HCT116 (cell line): ENCODE measurements at places on chromosomes 1 and 21.

DNA sequence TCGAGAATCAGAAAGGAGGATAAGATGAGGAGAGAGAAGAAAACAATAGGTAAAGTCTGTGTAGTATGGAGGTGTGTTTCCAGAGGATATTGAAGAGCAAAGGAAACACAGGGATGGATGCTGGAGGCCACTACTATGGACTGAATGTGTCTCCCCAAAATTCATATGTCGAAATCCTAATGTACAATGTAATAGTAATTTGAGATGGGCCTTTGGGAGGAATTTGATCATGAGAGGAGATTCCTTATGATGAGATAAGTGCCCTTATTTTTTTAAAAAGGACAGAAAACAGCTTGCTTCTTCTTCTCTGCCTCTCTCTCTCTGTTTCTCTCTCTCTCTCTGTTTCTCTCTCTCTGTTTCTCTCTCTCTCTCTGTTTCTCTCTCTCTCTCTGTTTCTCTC lies 602.2 kb upstream of the ADAMTS5 start:
- no peak for DNase-seq
- no peaks in the 10 kb centered on the region for H3K27me3 ChIP-seq
- no peak overlapping the region for H3K4me3 ChIP-seq

GRCh38 chr1:156727926-156728598 lies at the start of gene METTL25B:
Gene METTL25B, plus strand, starts transcription at chr1:156728469. Its CDS starts 636 bp downstream, at chr1:156729105.
- no peak for DNase-seq
- H3K4me3 ChIP-seq, result peak within 1 kb of the TSS; percentile 92
- peaks cover 34% of the 10 kb centered on the region for H3K4me1 ChIP-seq
- H3K27ac ChIP-seq, result peak within 1 kb of the TSS; percentile 81
- peaks cover 26% of the 10 kb centered on the region for H3K36me3 ChIP-seq

DNA sequence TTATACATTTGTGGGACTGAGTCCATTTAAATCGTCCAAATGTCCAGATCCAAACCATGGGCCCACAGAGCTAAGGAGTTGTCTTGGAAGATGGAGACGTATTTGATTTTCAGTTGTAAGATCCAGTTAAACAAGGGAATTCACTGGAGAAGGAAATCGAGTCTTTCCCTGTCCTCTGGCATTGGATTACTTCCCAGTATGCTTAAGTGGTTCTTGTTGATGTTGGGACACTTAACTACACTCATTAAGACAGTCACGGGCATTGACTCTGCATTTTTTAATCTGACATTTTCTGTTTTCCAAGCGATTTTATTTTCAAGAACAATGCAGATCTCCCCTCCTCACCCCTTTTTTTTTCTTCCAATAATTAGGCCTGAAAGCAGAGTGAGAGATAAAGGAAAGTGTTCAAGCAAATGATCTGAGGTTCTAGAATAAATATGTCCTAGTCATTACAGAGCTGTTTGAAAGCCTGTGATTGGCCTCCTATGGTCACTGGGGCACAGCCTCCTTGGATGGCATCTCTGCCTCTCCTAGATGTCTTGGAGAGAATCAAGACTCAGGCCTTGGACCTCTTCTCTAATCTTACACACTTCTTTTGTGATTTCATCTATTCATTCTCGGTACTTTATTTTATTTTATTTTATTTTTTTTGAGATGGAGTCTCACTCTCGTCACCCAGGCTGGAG lies 48.9 kb downstream of the CD247 start:
- H3K4me1 ChIP-seq, result no peaks in the 10 kb centered on the region
- no peak overlapping the region for H3K27ac ChIP-seq
- DNase-seq, result no peak
- H3K36me3 ChIP-seq, result no peaks in the 10 kb centered on the region

GRCh38 chr1:179121159-179121938 lies 39.5 kb downstream of the TOR3A start:
- no peaks in the 10 kb centered on the region for H3K4me1 ChIP-seq
- H3K27ac ChIP-seq, result no peak overlapping the region
- DNase-seq, result peak; percentile 28
- no peaks in the 10 kb centered on the region for H3K27me3 ChIP-seq
- H3K4me3 ChIP-seq, result no peak overlapping the region
- peaks cover 11% of the 10 kb centered on the region for H3K36me3 ChIP-seq

GRCh38 chr1:183991756-183992155 lies 45.8 kb downstream of the COLGALT2 start:
- H3K4me3 ChIP-seq, result no peak overlapping the region
- no peaks in the 10 kb centered on the region for H3K36me3 ChIP-seq
- H3K27me3 ChIP-seq, result no peaks in the 10 kb centered on the region
- H3K27ac ChIP-seq, result no peak overlapping the region
- H3K4me1 ChIP-seq, result no peaks in the 10 kb centered on the region

- no peak overlapping the region for H3K4me3 ChIP-seq
- H3K27me3 ChIP-seq, result no peaks in the 10 kb centered on the region
- no peak for DNase-seq
- no peak overlapping the region for H3K27ac ChIP-seq
- no peaks in the 10 kb centered on the region for H3K36me3 ChIP-seq
- H3K4me1 ChIP-seq, result no peaks in the 10 kb centered on the region
Measured at GRCh38 chr1:205247130-205247921, 19.6 kb downstream of the TMCC2 start.

GRCh38 chr1:240423246-240423924 lies 188.6 kb downstream of the GREM2 start:
- no peak overlapping the region for H3K27ac ChIP-seq
- no peaks in the 10 kb centered on the region for H3K36me3 ChIP-seq
- H3K27me3 ChIP-seq, result no peaks in the 10 kb centered on the region
- no peaks in the 10 kb centered on the region for H3K4me1 ChIP-seq

DNA sequence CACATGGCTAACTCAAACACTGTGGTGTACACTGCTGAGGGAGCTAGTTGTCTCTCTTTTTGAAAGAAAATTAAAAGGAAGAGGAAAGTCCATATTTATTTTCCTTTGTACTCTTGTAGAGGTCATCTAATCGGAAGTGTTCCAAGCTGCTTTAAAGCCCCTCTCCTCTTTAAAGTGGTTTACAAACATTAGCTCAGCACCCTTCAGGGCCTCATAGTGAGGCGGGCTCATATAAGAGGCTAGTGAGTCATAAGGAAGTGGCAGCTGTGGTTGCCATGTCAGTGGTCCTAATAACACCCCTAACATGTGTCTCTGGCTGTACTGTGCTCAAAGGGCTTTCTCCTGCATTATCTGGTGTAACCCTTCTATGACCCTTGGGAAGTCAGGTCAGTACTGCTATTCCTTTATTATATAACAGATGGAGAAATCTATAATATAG lies 104.4 kb upstream of the SERBP1 start:
- no peak for DNase-seq
- H3K36me3 ChIP-seq, result no peaks in the 10 kb centered on the region
- no peaks in the 10 kb centered on the region for H3K27me3 ChIP-seq
- H3K4me1 ChIP-seq, result no peaks in the 10 kb centered on the region
- H3K27ac ChIP-seq, result no peak overlapping the region

GRCh38 chr21:46423546-46424038 lies 35.1 kb upstream of the DIP2A start:
- no peak for DNase-seq
- no peaks in the 10 kb centered on the region for H3K27me3 ChIP-seq
- no peak overlapping the region; the same call in 1 of the 2 replicates for H3K27ac ChIP-seq
- no peak overlapping the region for H3K4me3 ChIP-seq
- no peaks in the 10 kb centered on the region for H3K36me3 ChIP-seq
- no peaks in the 10 kb centered on the region for H3K4me1 ChIP-seq

- peaks cover 27% of the 10 kb centered on the region for H3K4me1 ChIP-seq
- no peak overlapping the region for H3K4me3 ChIP-seq
- DNase-seq, result no peak
- peak overlapping the region; percentile 58 for H3K27ac ChIP-seq
- H3K27me3 ChIP-seq, result no peaks in the 10 kb centered on the region
Measured at GRCh38 chr21:31335957-31336738, 7.9 kb downstream of the TIAM1 start.

DNA sequence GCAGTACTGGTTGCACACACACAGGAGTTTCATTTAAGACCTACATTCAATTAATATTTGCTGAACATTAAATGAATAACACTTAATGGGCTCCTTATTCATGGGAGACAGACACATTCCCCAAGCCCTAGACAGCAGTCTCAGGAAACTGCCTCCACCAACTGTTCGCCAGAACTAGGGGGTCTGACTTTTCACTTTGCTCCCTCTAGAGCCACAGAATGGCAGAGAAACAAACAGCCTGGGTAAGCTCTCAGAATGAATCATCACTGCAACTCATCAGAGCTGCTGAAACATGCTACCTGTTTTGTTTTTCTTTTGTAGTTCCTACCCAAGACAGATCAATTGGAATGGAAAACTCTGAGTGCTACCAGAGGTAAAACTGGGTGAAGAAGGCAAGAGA lies 31.7 kb downstream of the ELK4 start:
- no peak for DNase-seq
- no peak overlapping the region for H3K4me3 ChIP-seq
- H3K27ac ChIP-seq, result no peak overlapping the region
- no peaks in the 10 kb centered on the region for H3K27me3 ChIP-seq
- no peaks in the 10 kb centered on the region for H3K36me3 ChIP-seq

- H3K27ac ChIP-seq, result no peak overlapping the region
- H3K4me3 ChIP-seq, result no peak overlapping the region
- no peaks in the 10 kb centered on the region; the same call in 1 of the 2 replicates for H3K4me1 ChIP-seq
- H3K36me3 ChIP-seq, result peaks cover 82% of the 10 kb centered on the region
Measured at GRCh38 chr1:92837062-92837461, 5.2 kb downstream of the RPL5 start.

DNA sequence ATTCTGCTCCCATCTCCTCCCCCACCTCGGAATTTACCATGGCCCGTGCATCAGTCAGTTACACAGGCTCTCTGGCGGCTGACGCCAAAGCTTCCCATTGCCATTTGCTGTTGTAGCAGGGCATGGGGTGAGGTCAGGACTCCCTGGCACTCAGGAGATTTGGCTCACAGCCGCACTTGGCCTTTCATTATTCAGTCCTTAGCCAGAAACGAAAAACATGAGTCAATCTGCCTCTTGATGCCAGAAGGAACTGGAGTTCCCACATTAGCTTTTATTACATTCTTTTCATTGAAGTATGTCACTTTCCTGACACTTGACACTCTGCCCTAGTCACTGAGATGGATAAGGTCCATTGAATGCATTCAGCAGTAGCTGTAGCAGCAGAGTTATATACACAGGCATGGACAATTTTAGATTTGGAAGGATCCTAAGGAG lies 260.6 kb downstream of the CACNA1E start:
- no peaks in the 10 kb centered on the region for H3K36me3 ChIP-seq
- no peak overlapping the region for H3K4me3 ChIP-seq
- no peak for DNase-seq
- peaks cover 65% of the 10 kb centered on the region for H3K27me3 ChIP-seq

- H3K27me3 ChIP-seq, result no peaks in the 10 kb centered on the region
- H3K36me3 ChIP-seq, result no peaks in the 10 kb centered on the region
Measured at GRCh38 chr1:57217905-57218304, 206.0 kb downstream of the DAB1 start.

DNA sequence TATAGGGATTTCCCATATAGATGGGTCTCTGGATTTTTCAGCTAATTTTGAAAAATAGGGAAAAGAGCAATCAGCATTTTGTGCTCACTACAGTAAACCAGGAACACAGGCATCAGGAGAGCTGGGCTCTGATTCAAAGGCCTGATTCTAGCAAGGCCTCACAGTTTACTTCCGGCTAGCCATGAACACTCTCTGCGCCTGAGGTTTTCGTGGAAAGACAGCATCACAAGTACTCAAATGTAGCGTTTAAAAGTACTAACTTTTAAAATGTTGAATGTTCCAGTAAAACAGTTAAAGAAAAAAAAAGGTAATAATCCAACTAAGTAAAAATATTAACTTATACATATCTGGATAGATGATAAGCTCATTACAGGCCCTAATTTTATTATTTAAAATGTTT lies 120.6 kb downstream of the SLC45A1 start:
- no peaks in the 10 kb centered on the region for H3K27me3 ChIP-seq
- H3K4me1 ChIP-seq, result peaks cover 16% of the 10 kb centered on the region
- H3K4me3 ChIP-seq, result no peak overlapping the region
- DNase-seq, result no peak

GRCh38 chr21:42495765-42496119 lies 282 bp downstream of the RSPH1 start:
- no peaks in the 10 kb centered on the region for H3K27me3 ChIP-seq
- H3K4me1 ChIP-seq, result peaks cover 10% of the 10 kb centered on the region; the same call in 1 of the 2 replicates
- H3K36me3 ChIP-seq, result no peaks in the 10 kb centered on the region
- H3K4me3 ChIP-seq, result peak overlapping the region; percentile 66
- H3K27ac ChIP-seq, result no peak overlapping the region; the same call in 1 of the 2 replicates

GRCh38 chr1:50279622-50280330 lies 143.5 kb downstream of the DMRTA2 start:
- no peaks in the 10 kb centered on the region for H3K4me1 ChIP-seq
- H3K4me3 ChIP-seq, result no peak overlapping the region
- DNase-seq, result no peak

DNA sequence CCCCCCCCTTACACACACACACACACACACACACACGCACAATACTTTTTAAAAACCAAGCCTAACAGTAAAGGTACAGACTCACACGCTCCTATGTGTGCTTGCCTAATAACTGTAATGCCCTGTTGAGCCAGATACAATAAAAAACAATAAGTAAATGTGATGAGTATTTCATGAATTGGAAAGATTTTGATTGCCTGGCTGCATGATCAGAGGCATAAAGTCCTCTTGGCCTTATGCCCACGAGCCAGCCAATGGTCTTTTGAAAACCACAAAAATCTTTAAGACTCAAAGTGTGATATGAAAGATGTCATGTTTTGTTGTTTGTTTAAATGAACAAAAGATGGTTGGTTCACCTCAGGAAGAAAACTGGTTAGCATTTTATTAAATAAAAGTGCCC lies 441.9 kb upstream of the ZRANB2 start:
- DNase-seq, result no peak
- H3K4me3 ChIP-seq, result no peak overlapping the region
- no peaks in the 10 kb centered on the region for H3K4me1 ChIP-seq
- H3K36me3 ChIP-seq, result no peaks in the 10 kb centered on the region
- H3K27ac ChIP-seq, result no peak overlapping the region
- H3K27me3 ChIP-seq, result no peaks in the 10 kb centered on the region

GRCh38 chr1:39384305-39384704 lies 107.1 kb upstream of the BMP8A start:
- H3K27me3 ChIP-seq, result no peaks in the 10 kb centered on the region
- peaks cover 17% of the 10 kb centered on the region for H3K4me1 ChIP-seq

GRCh38 chr21:37531431-37531932 lies 164.9 kb downstream of the DYRK1A start:
- no peaks in the 10 kb centered on the region for H3K27me3 ChIP-seq
- H3K27ac ChIP-seq, result no peak overlapping the region
- no peak for DNase-seq
- peaks cover 25% of the 10 kb centered on the region for H3K4me1 ChIP-seq
- H3K36me3 ChIP-seq, result no peaks in the 10 kb centered on the region

GRCh38 chr1:38076038-38076437 lies 29.4 kb upstream of the POU3F1 start:
- no peaks in the 10 kb centered on the region for H3K36me3 ChIP-seq
- H3K4me3 ChIP-seq, result no peak overlapping the region
- no peak overlapping the region for H3K27ac ChIP-seq
- H3K4me1 ChIP-seq, result no peaks in the 10 kb centered on the region
- no peaks in the 10 kb centered on the region for H3K27me3 ChIP-seq
- no peak for DNase-seq

DNA sequence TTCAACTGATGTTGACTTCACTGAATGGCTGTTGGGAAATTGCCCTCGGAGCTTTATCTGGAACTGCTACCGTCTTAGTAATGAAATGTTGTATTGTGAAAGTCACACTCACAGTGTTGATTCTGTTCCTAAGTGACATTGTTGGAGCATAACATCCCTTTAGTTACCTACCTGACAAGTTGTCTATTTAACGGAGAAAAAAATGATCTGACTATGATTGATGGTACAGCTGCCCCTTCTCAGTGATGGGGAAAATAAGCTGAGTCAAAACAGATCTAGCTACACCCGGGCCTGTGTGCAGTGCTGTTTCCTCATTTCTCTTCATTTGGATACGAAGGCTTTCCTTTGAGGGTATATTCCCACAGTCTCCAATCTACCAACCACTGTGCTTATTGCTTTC lies 472.3 kb upstream of the BRINP3 start:
- H3K36me3 ChIP-seq, result no peaks in the 10 kb centered on the region
- no peaks in the 10 kb centered on the region for H3K4me1 ChIP-seq
- DNase-seq, result no peak
- H3K4me3 ChIP-seq, result no peak overlapping the region
- no peaks in the 10 kb centered on the region for H3K27me3 ChIP-seq
